Stomach (tissue), 19 donors: ENCODE measurements at places on chromosomes 3 and 15. TPM values are rescaled to one million over a fixed set of nuclear protein-coding genes. Genes with fewer than 3 reads are reported as not detected.

NIPA2 gene
- 62.7 TPM for total RNA-seq

POU1F1 gene
- not detected for total RNA-seq

ULK3 gene
- total RNA-seq: 50.1 TPM

SPTBN5 gene
- 4.9 TPM for total RNA-seq
